ENCODE measurements at places on chromosomes 3 and 15.

DNA sequence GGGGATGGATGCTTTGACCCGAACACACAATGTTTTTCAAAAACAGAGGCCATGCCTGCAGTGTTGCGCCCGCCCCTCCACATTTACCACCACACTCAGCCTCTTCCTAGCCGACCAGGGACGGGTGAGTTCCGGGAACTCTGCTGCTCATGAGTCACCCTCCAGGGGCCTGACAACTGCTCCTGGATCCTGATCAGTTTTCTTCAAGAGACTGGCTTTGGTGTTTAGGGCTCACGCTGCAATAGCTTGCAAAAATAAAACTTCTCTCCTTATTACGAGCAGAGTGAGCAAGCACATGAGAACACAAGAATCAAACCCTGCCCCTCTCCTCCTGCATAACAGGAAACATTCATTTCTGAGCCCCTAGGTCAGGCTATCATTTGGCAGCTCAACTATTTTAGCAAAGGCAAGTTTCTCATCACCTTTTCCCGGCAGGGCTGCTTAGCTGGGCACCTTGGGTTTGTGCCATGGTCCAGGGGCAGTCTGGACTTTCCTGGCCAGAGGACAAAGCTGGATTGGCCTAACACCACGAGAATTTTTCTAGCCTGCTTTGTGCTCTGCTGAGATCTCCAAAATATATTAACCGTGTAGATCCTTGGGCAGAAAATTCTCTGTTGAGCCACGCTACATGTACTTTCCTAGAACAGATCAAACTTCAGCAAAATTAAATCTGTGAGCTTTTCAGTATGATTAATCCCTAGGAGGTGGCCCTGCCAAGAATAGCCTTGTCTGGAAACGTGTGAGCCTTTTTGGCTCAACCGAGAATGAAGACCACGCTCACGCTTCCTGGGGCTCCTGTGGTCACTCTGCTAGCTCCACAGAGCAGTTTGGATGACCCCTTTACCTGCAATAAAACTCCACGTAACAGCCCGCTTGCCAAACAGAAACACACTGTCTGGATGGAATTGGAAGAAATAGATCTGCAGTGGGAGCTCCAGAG is 52.7 kb upstream of the SPATA12 start:
- DNase-seq: peak; percentile 46

DNA sequence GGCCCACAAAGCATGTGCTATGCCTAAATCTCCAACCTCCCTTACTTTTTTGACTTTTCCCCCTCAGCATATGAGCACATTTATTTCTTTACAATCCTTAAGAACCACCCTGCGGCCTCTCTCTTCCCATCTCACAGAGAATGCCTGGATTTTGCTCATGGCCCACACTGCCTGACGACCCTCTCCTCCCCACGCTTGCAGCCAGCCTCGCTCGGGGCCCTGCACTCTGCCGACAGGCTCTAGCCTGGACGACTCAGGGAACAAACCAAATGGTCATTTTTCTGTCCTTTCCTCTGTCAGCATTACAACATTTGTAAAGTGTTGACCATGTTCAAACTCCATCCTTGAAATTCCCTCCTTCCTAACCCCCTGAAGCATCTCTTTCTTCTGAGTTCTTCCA is 11.7 kb downstream of the HES1 start:
- DNase-seq: no peak

DNA sequence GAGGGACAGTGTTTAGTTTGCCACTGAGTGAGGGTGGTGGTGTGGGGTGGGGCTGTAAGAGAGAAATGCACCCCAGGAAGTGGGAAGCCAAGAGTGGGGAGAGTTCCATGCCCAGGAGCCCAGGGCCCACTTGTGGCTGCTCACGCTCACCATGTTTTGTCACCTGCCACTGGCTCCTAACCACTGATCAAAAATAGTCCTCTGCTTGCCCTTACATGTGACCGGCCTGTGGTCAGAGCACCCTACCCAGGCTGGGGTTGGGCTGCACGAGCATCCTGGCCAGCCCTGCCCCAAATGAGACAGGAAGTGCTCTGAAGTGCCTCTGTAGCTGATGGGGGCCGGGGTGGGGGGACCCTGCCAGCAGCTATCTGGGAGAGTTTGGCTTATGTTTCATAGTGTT is 216.3 kb downstream of the RPLP1 start:
- DNase-seq: no peak

GRCh38 chr3:64291345-64291744 is 66.1 kb upstream of the PRICKLE2 start:
- no peak for DNase-seq

DNA sequence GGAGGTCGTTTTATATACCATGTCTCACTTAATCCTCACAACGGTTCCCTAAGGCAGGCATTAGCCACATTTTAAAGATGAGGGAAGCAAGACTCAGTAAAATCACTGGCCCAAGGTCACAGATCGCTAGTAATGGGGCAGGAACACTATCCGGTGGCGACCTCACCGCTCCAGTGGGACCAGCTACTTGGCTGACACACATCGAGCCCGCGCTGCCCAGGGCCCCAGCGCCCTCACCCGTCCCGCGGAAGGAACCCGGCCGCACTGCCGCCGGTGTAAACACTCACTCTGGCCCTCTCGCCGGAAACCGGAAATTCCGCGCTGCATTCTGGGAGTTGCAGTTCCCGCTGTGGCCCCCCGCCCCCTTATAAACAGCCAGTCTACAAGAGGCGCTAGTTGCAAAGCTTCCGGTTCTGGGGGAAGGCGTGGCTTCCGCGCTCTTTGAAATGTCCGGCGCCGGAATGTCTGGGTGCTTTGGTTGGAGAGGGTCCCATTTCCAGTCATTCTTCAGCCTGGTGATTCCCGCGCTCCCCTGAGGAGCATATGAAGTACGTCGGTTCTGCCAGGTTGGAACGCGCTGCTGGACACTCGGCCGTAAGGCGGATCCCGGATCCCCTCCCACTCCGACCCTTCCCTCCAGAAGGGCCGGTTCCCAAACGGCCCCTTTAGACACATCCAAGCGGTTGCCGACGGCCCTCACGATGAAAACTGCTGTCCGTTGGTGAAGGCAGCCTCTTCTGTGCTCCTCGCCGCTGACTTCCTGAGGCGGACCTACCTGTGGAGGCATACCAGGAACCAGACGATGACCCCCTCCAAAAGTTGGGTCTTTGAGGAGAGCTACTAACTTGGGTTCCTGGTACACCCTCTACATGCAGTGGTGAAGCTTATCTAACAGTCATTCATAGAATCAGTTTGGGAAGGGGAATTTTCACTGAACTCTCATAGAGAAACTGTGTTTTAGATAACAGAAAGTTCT is at the start of gene UBL7:
TSS of gene UBL7 (minus strand) at position 290 of the 976 bp plus-strand sequence. CDS start 2,293 bp downstream, outside the sequence.
- peak; percentile 96 for DNase-seq
